MCF 10A (cell line): ENCODE measurements at places on chromosomes 2 and 18.

DNA sequence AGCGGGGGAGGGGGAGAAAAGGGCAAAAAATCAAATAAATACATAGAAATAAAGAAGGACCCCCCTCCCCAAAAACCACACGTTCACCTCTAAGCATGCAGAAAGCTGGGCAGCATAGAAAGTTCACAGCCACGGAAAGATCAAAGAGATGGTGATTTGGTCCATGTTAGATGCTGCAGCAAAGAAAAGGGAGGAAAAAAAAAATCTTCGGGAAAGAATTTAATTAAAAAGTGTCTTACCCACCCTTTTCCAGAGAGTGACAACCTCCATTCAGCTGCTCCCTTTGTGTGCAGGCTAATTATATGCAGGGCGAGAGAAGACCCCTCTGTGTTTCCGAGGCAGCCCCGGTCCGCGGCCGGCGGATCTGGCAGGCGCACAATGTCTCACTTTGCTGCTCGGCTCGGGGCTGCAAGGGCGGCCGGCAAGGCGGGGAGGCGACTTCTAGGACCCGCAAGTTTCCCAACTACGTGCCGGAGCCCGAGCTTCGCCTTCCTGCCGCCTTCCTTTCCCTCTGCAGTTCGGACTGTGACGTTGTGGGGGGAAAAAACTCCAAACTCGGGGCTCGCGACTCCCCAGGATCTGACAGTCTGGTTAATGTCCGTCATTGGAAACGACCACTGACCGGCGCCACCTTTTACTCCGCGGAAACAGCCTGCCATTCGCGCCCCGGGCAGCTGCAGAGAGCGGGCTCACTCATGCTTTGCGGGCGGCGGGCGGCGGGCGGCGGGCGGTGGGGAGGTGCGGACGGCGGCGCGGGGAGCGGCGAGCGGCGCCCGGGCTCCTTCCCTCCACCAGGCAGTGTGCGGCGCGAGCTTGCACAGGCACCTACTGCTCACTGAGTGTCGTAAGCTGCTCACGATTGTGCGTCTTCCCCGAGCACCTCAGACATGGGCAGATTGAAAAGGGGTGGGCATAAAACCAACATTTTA, at the start of gene LRRTM1:
LRRTM1 (minus strand) TSS at position 844 of the 929 bp plus-strand sequence. CDS start 933 bp downstream, outside the sequence.
- DNase-seq: no peak

GRCh38 chr18:58362027-58362575, 266.8 kb downstream of the ALPK2 start:
- peak; percentile 86 for DNase-seq

DNA sequence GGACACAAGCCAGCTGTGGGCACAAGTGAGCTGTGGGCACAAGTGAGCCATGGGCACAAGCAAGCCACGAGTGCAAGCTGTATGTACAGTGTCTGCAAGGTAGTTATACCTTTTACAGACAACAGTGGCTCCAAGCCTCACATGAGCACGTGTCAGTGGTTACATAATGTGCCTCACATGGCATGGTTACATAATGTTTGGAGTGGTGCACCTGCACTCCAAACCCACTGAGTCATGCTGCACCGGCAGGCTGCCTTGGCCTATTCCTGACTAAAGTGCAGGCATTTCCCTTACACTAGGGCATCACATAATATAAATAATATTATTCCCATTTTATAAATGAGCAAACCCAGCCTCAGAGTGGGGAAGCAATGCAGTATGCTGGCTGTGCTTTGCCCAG, 62.6 kb downstream of the MARCO start:
- peak; percentile 91 for DNase-seq

GRCh38 chr2:221330436-221330835, 241.7 kb downstream of the EPHA4 start:
- no peak for DNase-seq

- DNase-seq: no peak
Observed at GRCh38 chr2:96083989-96084857, 32.1 kb downstream of the ADRA2B start.

DNA sequence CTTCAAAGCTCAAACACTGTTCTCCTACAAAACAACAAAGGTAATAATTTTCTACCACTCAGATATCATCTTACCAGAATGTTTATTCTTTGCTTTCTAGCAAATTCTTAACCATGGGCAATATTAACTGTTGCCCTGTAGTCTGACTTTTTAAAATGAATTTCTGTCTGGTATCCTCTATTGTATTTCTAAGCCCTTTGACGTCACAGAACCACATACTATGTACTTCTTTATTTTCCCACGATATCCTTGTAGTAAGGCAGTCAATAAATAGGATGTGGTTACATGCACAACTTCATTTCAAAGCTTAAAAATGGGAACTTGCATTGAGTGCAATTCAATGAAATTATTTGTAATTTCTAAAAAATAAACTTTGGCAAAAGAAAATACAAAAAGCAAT, 58.7 kb downstream of the THADA start:
- DNase-seq: peak; percentile 26

DNA sequence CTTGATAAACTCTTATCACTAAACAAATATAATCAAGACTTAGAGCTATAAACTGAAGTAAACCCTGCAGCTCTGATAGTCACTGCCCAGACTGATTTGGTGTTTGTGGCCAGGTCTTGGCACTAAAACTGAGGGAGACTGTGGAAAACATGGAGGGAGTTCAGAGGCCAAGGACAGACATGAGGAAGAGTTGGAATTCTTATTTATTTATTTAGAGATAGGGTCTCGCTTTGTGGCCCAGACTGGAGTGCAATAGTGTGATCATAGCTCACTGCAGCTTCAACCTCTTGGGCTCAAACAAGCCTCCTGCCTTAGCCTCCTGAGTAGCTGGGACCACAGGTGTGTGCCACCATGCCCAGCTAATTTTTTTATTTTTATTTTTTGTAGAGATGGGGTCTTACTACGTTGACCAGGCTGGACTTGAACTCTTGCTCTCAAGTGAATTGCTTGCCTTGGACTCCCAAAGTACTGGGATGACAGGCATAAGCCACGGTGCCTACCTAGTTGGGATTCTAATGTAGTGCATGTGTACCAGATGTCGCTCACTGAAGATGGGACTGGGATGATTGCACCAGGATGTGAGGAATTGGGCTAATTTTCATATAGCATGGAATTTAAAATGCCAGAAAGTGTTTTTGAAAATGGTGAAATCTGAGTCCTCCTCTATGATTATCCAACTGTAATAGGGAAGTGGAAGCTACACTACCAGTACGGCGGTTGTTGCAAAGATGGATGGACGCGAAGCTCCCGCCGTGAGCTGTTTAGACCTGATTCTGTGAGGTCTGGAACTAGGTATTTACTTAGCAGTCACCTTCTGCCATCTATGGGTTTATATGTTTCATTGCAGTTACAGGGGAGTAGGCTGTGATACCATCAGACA, 52.7 kb upstream of the CTLA4 start:
- DNase-seq: peak; percentile 79

GRCh38 chr2:190207930-190208329, 111.7 kb downstream of the HIBCH start:
- no peak for DNase-seq

- DNase-seq: peak; percentile 83
Observed at GRCh38 chr2:235106874-235107639, 155.2 kb downstream of the SH3BP4 start.

DNA sequence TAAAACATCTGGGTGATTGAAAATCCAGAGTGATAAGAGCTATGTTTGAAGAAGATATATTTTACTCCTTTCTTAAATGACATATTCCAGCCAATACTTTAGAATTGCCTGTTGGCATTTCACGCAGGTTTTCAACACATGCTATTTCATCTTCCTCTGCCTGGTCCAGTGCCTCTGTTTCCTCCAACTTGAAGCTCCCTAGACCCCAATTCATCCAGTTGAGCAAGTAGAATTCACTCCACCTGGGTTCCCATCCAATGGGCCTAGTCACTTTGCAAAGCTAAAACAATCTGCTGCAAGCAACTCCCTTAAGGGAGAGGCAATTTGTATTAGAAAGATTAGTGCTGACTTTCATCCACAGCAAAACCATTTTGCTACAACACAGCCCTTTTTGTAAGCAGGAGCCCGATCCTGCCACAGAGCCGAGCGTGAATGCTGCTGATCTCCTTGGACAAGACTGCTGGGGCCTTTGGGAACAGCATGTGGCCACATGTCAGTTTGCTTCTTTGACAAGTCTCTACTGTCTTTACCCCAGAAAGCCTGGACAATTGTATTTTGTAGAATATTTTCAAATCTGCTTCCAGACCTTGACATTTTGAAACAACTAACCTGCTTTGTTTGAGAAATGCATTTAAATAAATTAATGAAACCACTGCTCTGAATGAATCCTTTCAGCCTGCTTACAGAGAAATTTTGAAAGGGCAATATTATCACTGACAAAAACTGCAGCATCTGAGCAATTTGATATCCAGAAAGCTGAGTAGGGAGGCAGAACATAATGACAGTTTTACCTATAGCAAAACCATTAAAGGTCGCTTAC, 259.1 kb downstream of the TDRD15 start:
- DNase-seq: no peak

GRCh38 chr2:223815186-223815883, 22.0 kb downstream of the AP1S3 start:
- peak; percentile 91 for DNase-seq

DNA sequence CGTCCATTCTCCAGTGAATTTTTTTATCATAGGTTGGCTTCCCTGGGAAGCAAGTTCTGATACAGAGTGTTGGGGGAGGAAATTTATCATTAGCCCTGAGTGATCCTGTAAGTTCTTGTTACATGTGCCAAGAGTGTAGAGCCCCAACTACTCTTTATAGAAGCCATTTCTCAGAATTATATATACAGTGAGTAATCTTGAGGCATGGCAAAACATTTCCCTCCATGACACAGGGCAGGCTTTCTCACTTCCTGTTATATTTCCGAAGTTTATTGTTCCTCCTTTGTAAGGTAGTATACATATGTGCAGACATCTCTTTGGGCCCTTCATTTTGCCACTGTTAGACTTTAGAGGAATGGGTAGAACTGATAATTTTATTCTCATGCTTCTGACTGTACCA, 484.7 kb upstream of the NRXN1 start:
- DNase-seq: no peak

DNA sequence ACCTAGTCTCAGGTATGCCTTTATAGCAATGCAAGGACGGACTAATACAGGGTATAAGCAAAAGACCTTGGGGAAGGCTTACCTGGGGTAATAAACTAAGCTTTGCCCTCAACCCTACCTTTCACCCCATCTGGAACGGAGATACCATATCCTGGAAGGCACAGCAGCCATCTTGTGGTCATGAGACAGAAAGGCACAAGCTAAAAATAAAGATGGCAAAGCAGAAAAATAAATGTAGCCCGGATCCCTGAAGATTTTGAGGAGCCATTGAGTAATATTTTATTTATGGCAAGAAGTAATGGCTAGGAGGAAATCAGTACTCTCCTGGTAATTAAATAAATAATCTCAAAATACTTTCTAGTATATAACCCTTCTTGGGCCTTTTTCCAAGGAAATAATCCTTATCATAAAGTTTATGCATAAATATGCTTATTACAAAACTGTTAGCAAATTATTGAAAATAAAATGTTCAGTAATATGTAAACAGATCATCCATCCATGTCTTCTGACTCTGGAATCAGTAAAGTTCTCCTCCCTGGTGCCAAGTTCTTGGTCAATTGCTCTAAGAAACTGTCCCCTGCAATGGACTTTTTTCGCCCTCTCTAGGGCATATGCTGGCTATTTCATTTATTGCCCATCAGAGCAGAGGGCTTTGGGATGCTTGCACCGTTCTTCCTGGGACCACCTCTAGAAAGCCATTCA, 198.7 kb downstream of the SPP2 start:
- DNase-seq: no peak

- no peak for DNase-seq
Observed at GRCh38 chr18:211582-211981, 53.2 kb downstream of the USP14 start.

- DNase-seq: no peak
Observed at GRCh38 chr2:181022652-181023051, 42.2 kb downstream of the UBE2E3 start.

DNA sequence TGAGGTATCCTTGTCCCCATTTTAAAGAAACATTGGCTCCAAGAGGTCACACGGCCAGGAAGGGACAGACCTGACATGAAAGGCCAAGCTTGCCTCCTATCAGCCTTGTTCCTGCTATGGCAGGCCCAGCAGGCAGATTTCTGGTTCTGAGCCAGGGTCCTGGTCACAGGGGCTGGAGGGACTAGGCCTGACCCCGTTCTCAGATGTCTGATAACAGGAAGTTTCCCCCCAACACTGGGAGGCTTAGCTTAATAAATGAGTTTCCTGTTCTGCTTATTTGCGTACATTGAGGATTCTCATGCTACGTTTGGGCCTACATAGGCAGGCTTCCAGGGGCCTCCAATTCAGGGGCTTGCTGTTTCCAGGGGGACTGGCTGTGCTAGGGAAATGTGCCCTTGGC, 107.8 kb upstream of the LTBP1 start:
- DNase-seq: no peak

GRCh38 chr2:159201360-159202063, 85.0 kb downstream of the WDSUB1 start:
- DNase-seq: no peak

DNA sequence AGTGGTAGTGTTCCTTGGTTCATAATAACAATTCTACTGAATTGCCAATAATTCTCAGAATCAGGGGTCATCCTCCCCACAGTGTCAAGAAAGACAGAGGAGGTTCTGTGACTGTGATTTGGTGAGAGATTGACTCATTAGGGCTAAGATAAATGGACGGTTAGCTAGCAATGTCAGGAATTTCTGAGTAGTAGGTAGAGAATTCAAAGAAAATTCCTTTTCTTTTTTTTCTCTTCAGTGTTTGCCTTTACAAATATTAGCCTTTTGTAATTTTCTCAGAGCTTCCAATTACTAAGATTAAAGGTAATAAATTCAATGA, 16.8 kb upstream of the CRIM1 start:
- no peak for DNase-seq

- DNase-seq: peak; percentile 42
Observed at GRCh38 chr18:74819433-74820059, 221.9 kb downstream of the ZNF407 start.

- peak; percentile 30 for DNase-seq
Observed at GRCh38 chr18:62505669-62506494, 16.9 kb upstream of the ZCCHC2 start.

DNA sequence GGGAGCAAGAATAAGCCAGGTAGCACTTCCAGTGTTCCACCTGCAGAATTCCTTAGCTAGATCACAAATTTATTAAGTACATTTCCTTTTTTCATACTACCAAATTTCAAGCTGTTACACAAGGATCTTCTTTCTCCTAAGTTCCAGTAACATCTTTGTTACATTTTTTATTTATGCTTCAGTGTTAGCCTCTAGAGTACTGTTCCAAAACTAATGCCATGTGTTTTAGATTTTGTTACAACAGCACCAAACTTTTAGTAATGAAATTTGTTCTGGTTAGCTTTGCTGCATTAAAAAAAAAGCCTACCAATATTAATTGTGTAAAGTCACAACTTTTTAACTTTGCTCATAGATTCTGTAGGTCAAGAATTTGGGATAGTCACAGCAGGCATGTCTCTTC, 161.1 kb downstream of the CAMKMT start:
- DNase-seq: no peak

GRCh38 chr18:26301681-26302080, 75.4 kb downstream of the TAF4B start:
- DNase-seq: peak; percentile 42

GRCh38 chr2:239339726-239340601, 60.9 kb downstream of the HDAC4 start:
- no peak for DNase-seq

GRCh38 chr18:40447820-40448219, 1507.2 kb upstream of the PIK3C3 start:
- peak; percentile 8 for DNase-seq
